Activated naive CD4-positive, alpha-beta T cell treated with anti-CD3 and anti-CD28 coated beads, Interleukin-2, amount 10 ng/mL, durations not matched to agents 7 days and 5 days (primary cell): ENCODE measurements at places on chromosomes 2 and 18.
A peak's percentile ranks its signal among the peaks of the same experiment; 100 is the strongest.

DNA sequence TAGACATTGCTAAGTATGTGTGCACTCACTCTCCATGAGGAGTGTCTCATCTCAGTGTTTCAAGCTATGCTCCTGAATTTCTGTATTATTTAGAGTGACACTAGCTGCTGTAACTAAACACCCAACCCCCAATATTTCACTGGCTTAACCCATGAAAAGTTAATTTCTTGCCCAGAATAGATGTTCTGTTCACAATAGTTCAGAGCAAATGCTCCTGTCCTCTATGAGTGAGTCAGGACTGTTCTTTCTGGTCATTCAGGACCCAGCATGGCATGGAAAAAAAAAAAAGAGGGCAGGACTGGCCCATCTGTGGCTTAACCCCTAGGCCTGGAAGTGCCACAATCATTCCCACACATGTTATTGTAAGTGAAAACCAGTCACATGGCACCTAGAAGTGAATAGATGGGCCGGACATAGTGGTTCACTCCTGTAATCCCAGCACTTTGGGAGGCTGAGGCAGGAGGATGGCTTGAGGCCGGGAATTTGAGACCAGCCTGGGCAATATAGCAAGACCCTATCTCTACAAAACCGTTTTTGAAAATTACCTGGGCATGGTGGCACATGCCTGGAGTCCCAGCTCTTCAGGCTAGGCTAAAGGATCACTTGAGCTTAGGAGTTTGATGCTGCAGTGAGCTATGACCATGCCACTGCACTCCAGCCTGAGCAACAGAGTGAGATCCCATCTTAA, 663.6 kb downstream of the IRS1 start:
- DNase-seq, result no peak

GRCh38 chr18:58462975-58463374, 165.9 kb downstream of the ALPK2 start:
- no peak for DNase-seq

- DNase-seq, result no peak
Observed at GRCh38 chr2:120528693-120529076, 182.7 kb downstream of the INHBB start.

DNA sequence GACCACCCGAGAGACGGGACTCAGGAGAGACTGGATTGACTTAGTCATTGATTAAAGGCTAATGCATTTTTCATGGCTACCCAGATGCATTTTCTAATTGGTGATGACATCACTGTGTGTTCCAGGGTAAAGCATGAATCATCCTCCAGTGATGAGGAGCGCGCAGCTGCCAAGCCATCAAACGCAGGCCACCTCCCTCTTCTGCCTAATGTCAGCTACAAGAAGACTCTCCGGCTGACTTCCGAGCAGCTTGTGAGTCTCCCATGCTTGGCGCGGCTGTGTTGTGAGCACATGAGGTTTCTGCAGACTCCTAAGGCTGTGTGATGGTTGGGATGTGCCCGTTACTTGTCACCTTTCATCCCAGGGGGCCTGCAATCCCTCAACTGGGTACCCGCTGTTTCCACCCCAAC, 56.4 kb downstream of the LPIN1 start:
- DNase-seq, result no peak

DNA sequence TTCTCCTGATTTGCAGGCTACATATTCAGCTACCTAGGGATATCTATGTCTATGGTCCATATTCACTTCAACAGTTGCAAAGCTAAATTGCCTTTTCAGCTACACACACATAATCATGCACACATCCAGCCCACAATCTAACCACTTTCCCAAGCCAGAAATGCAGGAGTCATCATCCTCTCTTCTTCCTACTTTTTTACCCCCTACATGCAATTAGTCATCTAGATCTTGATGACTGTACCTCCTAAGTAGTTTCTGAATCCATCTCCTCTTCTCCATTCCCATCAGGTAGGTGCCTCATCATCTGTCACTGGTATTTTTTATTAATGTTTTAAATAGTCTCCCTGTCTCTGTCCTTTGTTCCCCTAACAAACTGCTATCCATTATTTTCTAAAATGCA, 23.7 kb upstream of the SPRED2 start:
- no peak for DNase-seq

DNA sequence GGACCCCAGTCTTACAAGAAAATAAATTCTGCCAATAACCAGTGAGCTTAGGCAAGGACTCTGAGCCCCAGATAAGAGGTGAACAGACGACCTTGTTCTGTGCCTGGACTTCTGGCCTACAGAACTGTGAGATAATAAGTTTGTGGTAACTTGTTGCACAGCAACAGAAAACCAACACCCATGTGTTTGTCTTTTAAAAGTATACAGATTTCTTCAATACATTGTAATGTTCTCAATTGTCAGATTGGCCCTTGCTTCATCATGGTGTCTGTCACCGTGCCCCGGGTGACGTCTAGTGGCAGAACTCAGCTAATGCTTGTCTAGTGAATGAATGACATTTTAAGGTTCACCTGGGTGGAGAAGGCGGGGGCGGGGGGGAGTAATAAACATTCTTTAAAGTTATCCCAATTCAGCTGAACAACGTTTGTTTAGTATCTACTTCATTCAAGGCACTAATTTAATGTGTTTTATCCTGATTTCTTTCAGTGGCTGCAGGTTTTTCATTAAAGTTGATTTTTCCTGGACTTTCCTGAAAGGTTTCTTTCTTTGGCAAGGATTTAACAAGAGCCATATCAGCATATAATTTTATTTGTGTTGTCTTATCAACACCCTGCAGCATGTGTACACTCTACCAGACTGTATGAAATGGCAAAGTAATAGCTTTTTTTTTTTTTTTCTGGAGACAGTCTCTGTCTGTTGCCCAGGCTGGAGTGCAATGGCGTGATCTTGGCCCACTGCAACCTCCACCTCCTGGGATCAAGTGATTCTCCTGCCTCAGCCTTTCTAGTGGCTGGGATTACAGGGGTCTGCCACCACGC, 123.8 kb upstream of the DLX2 start:
- peak; percentile 68 for DNase-seq

- DNase-seq, result no peak
Observed at GRCh38 chr2:148021886-148022285, 995 bp downstream of the MBD5 start.
